ENCODE measurements at places on chromosomes 6 and 20. TPM values are rescaled to one million over a fixed set of nuclear protein-coding genes. Genes with fewer than 3 reads are reported as not detected.

Gene CCM2L
- 6.8 TPM for polyA plus RNA-seq

Gene R3HDML
- polyA plus RNA-seq = not detected

Gene C20orf204
- 3.1 TPM for polyA plus RNA-seq

Gene C6orf141
- polyA plus RNA-seq = 4.6 TPM
